Osteocyte (in vitro differentiated cells): ENCODE measurements at places on chromosomes 3 and 15.
A peak's percentile ranks its signal among the peaks of the same experiment; 100 is the strongest.

GRCh38 chr15:32718227-32718820 lies 520 bp downstream of the GREM1 start:
- no peak for DNase-seq

DNA sequence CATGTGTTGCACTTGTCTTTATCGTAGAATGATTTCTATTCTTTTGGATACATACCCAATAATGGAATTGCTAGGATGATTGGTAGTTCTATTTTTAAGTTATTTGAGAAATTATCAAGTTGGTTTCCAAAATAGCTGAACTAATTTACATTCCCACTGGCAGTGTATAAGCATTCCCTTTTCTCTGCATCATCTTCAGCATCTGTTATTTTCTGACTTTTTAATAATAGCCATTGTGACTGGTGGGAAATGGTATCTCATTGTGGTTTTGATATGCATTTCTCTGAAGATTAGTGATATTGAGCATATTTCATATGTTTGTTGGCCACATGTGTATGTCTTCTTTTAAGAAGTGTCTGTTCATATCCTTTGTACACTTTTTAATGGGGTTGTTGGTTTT lies 81.7 kb upstream of the NUDT16 start:
- DNase-seq: no peak

GRCh38 chr3:101262393-101263240 lies 57.8 kb downstream of the IMPG2 start:
- no peak for DNase-seq

DNA sequence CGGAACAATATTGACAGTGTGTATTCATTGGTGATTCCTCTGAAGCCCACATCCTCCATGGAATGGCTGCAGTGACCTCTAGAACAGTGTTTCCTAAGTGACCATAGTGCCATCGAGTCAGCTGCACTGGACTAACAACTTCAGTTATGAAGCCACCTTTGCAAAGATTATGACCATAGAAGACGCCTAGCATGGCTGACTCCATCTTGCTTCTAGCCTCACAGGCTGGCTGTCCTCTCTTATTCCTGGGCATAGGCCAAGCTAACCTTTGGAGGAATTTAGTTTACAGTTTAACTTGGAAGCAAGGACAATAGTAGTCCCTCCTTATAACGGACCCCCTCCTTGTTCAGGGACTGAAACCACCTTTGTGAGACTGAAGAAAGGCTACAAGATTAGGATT lies 37.3 kb upstream of the OSBPL11 start:
- DNase-seq: no peak

DNA sequence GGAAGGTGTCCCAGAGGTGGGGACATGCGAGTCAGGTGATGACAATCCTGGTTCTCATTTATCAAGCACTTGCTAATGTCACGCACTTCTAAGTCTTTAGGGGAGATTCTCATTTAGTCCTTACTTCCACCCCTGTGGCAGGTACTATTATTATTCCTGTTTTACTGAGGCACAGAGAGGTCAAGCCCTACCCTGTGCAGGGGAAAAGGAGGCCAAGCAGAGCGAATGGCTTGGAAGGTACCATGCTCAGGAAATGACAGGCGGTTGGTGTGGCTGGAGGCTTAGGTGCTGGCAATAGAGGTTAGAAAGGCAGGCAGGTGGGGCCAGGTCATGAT lies 268.9 kb downstream of the UACA start:
- no peak for DNase-seq

GRCh38 chr15:65254356-65254755 lies 32.3 kb downstream of the PARP16 start:
- no peak for DNase-seq

DNA sequence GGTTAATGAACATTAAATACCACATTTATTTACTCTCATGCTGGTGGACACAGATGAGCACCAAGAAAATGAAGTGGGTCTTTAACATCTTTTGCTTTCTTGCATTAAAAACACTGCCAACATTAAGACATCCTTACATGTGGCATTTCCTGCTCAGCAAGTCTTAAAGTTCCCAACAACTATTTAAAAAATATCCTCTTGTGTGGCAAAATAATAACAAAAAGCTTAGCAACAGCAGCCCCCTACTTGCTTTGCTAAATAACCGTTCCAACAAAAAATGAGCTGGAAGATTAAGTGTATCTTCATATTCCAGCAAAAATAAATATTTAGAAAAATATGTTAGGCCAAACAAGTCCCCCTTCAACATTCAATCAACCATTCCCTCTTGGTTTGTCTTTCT lies 93.1 kb downstream of the SUCLG2 start:
- DNase-seq: no peak

- no peak for DNase-seq
These were observed 498 bp upstream of the SEMA4B start for GRCh38 chr15:90200534-90201129.

DNA sequence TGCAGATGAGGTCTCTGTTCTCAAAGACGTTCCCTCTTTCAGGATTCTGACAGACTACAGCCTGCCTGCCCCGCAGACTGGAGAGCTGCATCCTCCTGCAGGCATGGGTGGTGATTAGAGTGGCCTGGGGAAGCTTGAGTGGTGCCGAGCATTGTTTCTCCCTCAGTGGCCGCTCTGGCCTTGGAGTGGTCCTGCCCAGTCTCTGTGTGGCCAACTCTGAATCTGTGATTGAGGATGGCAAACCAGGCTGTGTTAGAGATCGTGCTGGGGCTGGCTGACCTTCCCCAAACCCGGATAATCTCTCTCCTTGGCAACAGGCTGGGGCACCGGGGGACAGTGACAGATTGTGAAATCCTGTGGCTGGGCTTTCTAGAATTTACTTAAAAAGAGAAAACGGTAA lies 11.0 kb upstream of the ADCY5 start:
- DNase-seq: no peak

DNA sequence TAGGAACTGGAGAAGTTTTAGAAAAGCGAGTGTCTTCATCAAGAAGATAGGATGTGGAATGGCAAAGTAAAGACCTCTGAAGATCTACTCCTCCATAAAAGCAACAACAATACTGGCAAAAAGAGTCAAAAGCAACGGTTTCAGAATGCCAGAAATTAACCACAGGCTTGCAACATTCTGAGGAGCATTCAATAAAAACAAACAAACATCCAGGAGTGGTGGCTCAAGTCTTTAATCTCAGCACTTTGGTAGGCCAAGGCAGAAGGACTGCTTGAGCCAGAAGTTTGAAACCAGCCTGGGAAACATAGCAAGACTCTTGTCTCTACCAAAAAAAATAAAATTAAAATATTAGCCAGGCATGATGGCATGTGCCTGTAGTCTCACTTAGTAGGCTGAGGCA lies 143.2 kb upstream of the HACD2 start:
- no peak for DNase-seq

- DNase-seq: no peak
These were observed 71.0 kb downstream of the CCK start for GRCh38 chr3:42194943-42195510.

DNA sequence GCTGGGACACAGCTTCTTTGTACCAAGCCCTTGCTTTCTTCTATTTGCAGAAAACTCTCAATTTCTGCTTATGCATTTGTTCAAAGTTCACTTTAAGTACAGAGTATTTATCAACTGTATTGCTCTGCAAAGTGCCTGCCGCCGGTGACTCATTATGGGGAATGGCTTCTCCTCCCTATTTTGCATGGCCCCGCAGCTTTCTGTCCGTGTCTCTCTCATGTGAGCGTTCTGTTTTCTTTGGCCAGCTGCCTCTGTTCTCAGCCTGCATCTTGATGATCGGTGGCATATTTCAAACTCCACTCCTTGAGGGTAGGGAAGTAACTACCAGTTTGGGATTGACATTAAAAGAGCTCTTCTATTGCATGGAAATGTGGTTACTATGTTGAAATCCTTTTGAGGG lies 28.6 kb upstream of the ST8SIA2 start:
- no peak for DNase-seq

DNA sequence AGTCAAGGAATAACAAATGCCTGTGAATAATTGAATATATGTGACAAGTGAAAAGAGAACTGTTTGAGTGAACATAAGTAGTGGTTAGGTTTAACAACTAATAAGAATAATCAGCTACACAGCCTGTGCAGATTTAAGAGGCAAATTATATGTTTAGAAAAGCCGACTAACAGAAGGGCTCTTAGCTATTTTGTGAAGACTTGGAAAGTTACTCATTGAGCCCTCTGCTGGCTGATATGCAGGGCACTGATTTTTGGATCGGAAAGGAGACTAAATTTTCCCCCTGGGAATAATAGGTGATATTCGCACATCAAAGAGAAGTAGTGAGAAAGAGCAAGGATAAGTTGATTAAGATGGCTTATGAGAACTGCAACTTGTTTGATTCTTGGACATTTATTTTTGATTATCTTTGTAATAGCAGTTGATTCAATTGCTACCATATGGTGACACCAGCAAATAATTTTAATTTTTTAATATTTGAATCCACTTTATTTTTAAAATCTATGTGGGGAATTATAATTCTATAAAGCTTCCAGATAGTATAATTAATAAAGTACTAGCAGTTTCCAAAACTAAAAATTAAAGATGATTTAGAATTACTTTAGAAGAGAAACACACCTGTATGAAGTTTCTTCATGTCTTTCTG lies 156.2 kb downstream of the NLGN1 start:
- no peak for DNase-seq

DNA sequence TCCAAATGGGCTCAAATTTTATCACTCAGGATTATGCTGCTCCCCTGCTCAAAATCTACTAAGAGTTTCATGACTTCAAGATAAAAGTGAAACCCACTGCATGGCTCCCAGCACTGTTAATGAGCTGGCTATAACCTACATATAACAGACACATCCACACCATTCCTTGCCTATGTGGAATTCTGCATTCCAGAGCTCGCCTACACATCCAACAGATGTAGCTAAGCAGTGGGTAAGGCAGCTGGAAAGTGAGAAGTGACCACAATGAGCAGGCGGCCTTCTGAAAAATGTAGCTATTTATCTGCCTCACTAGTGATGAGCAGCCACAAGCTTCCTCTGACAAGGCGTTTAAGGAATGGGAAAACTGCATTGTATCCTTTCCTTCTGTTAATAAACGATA lies 92.0 kb upstream of the TRIM42 start:
- no peak for DNase-seq

- DNase-seq: no peak
These were observed 127.5 kb upstream of the STRIT1 start for GRCh38 chr3:155420881-155421486.

DNA sequence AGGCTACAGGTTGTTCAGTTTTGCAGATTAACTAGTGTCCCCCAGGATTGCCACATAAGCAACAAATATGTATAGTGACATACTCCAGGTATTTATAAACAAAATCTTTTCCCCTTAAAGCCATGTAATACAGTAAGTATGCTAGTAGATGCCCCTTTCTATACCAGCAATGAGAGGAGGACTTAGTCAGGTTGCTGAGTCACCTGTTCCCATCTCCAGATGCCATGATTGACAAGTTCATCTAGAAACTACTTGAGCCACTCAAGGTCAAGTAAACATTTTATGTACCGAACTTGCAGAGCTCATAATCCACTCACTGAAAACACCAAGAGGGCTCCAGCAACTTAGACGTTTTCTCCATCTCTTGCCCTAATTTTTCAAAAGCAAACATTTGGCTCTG lies 18.2 kb downstream of the SLC9A9 start:
- DNase-seq: no peak

GRCh38 chr15:28875461-28876000 lies 10.2 kb upstream of the APBA2 start:
- DNase-seq: no peak

DNA sequence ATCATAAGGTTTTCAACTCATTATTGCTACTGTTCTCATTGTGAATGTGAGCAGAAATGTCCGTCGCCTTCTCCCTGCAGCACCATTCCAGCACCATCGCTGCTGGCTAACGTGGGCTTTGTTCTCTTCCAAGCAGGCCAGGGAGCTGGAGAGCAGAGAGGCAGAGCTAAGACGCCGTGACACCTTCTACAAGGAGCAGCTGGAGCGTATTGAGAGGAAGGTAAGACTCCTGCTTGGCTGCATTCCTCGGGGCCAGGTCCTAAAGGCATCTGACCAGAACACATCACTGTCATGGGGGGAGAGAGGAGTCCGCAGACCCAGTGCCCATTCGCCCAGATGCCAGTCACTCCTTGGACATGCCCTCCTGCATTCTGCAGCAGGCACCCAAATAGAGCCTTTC lies 130.4 kb upstream of the PLXNA1 start:
- peak; percentile 34 for DNase-seq

- no peak for DNase-seq
These were observed 25.8 kb upstream of the CSTA start for GRCh38 chr3:122299215-122299614.

GRCh38 chr3:185927501-185928200 lies 10.2 kb downstream of the TRA2B start:
- DNase-seq: no peak

GRCh38 chr3:141392897-141393734 lies 24.8 kb downstream of the ZBTB38 start:
- no peak for DNase-seq

DNA sequence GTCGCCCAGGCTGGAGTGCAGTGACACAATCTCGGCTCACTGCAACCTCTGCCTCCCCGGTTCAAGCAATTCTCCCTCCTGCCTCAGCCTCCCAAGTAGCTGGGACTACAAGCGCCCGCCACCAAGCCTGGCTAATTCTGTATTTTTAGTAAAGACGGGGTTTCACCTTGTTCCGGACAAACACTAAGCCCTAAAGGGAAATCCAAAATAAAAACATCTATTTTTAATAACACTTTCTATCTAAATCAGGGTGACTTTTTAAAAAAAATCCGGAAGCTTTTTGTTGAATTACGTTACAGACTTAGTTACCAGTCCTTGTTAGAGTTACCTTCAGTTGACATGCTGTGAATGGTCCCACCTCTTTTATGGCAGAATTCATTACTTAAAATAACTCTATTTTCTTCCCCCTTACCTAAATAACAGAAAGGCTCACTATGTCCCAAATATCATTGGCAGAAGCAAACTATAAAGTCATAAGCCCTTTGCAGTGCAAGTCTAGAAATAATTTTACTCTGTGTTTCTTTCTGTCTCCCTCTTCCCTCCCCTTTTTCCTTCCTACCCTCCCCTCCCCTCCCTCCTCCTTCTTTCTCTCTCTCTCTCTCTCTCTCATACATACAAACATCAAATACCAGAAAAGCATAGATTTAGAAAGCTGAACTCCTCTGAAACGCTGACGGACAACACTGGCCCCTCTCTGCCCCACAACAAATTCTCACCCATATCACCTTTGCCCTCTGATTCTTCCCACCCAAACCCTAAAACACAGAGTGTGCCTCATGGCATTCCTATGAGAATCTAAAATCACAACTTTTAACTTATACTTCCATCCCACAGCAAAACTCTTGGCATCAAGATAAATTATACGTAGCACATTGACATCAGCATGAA lies 18.3 kb downstream of the THBS1 start:
- no peak for DNase-seq
